ENCODE measurements at places on chromosomes 5 and 9.

DNA sequence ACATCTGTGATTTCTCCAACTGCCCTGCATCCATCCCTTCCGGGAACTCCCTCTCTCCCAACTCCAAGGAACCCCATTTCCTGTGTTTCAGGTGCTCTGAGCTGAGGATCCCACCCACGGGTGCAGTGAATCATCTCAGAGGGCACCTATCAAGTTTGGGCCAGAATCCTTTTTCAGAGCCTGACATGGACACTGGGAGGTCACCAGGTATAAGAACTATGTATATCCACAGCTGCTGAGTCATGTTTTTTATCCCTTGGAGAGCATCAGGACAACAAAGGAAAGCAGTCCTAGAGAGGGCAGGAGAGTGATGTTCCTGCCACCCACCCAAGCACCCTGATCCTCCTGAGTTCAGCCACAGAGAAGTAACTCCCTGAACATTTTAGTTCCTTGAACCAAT, 3.8 kb downstream of the MED27 start:
- no peak for DNase-seq

- DNase-seq, result no peak
Measured at GRCh38 chr9:137956688-137957385, 79.3 kb downstream of the CACNA1B start.

DNA sequence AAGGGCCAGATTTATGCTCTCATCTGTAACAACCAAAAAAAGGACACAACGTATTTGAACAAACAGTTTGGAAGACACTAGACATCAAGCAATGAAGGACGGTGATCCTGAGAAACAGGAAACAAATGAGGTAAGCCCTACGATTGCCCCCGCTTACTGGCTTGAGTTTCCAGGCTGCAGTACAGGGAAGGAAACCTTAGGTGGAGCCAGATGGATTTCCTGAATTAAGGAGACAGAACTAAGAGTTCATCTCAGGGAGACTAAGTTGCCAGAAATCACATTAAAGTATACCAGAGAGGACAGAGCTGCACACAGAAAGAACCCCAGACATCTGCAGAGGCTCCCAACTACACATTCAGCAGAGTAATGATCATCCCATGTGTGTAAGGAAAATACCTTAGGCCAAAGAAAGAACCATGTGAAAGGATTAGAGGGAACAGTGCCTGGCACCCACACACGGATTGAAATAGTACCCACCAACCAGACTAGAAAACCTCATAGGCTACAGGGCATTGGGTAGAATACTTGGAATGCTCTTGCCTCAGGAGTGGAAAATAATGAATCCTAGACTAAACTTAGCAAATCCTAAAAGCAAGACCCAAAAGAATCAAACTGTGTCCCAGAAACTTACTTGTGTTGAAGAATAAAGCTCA, 99.3 kb upstream of the NIPBL start:
- no peak for DNase-seq

GRCh38 chr9:101498323-101498722, 35.3 kb upstream of the RNF20 start:
- no peak for DNase-seq

DNA sequence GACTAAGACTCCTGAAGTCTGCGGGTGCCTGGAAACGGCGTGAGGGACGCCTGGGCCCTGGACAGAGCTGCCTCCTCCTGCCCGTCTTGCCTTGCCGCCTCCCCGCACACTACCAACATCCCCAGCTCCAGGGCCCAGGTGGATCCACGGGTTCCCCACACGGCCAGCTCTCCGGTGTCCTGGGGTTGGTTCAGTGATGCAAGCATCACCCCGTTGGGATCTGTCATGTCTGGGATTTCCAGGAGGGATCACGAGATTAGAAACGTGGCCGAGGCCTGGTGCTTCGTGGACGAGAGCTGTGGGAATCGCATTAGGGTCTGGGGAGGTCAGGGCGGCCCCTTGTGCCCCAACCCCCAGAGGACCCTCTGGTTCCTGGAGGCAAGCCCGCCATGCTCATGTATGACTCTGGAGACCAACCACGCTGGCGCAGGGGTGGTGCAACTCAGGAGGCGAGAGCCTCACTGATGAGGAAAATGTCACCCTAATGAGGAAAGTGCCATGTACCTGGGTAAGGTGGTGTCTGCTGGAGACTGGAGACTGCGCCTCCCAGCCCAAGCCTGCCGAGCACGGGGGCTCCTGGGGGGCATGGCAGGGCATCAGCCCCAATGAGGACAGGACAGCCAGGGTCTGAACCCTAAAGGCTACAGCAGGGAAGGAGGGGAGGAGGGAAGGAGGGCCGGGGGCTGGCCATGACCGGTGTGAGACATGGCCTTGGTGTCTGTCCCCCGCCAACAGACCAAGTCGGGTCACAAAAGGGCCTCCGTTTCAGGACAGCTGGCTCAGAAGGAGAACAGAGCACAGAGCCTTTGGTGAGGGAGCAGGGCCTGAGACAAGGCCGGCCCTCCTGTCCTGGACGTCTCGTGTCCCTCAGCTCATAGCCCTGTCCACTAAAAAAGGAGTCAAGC, 31.9 kb upstream of the SLC6A19 start:
- no peak for DNase-seq

- DNase-seq, result no peak
Measured at GRCh38 chr5:145902421-145902820, 29.6 kb upstream of the GRXCR2 start.

GRCh38 chr9:112508377-112508776, 21.8 kb downstream of the KIAA1958 start:
- no peak for DNase-seq

DNA sequence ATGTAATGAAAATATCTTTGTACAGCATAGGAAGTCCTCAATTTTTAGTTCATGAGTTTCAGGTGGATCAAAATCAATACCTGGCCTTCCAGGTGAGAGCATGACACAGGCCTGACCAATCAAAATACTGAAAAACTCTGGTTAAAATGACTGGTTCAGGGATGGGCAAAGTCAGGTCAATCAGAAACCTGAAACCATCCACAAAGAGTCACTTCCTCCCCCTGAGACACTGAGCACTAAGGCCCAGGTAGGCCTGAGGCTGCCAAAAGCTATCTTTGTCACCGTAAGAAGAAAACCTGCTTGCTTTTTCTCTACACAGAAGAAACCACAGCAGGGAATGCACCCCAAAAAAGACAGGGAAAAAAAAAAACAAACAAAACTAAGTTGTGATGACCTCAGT, 444.8 kb downstream of the TLR4 start:
- no peak for DNase-seq

GRCh38 chr9:121284733-121285451, 16.9 kb downstream of the GSN start:
- no peak for DNase-seq

DNA sequence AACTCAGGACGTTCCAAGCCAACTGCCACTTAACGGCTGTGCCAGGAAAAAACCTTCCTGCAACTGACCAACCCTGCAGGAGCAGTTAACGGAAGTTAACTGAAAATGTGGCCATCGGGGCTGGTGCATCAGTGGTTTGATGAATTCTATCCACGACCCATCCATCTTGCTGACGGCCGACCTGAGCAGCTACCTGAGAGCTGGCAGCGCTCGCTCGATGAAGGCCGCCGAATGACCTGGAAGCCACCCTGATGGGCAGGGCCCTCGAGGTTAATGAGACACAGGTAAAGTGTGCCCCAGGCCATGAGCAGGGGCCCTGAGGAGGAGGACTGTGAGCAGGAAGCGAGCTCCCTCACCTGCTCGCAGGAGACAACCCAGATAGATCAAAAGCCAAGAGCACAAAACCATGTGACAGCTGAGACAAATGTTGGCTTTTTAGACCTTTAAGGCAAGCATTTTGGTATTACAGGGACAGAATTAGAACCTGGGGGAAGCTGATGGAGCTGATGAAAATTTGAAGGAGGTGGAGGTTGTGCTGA, 35.3 kb upstream of the FLT4 start:
- DNase-seq, result no peak

- no peak for DNase-seq
Measured at GRCh38 chr9:100690438-100690837, 112.6 kb downstream of the CAVIN4 start.

DNA sequence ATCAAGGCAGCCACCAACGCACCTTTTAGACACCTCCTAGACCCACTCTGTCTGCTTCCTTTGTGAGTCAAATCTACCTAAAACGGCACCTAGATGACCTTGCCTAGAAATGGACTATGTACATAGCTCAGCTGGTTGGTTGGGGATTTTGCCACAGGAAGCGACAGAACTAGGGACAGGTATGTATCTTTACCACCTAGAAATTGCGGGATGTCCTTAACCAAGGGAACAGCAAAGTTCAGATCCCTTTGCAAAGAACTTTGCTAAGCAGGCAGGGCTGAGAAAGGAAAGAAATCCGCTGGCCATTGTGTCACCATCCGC, 2.0 kb upstream of the ENC1 start:
- no peak for DNase-seq

DNA sequence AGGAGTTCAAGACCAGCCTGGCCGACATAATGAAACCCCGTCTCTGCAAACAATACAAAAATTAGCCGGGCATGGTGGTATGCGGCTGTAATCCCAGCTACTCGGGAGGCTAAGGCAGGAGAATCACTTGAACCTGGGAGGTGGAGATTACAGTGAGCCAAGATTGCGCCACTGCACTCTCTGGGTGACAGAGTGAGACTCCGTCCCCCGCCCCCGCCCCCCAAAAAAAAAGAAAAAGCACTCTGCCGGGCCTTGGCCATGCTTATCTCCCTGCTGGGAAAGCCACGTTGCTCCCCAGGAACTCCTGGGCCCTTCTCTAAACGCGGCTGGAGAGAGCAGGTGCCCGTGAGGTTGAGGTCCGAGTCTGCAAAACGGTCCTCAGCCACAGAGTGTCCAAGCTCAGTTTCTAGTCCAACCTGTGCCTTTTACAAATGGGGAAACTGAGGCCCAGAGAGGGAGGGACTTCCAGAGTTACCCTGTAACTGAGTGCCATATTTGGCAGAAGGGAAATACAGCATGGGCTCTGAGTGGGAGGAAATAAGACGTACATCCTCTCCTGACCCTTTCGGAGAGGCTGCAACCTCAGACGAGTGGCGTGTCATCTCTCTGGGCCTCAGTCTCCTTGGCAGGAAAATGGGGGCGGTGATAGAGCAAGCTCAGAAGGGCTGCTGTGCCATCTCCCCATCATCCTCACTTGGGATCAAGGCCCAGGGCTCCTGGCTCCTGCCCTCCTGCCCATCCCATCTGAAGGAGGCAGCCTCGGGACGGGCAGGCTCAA, 6.6 kb upstream of the PHYHD1 start:
- DNase-seq, result no peak

GRCh38 chr9:98944057-98944733, 488 bp downstream of the COL15A1 start:
- no peak for DNase-seq

DNA sequence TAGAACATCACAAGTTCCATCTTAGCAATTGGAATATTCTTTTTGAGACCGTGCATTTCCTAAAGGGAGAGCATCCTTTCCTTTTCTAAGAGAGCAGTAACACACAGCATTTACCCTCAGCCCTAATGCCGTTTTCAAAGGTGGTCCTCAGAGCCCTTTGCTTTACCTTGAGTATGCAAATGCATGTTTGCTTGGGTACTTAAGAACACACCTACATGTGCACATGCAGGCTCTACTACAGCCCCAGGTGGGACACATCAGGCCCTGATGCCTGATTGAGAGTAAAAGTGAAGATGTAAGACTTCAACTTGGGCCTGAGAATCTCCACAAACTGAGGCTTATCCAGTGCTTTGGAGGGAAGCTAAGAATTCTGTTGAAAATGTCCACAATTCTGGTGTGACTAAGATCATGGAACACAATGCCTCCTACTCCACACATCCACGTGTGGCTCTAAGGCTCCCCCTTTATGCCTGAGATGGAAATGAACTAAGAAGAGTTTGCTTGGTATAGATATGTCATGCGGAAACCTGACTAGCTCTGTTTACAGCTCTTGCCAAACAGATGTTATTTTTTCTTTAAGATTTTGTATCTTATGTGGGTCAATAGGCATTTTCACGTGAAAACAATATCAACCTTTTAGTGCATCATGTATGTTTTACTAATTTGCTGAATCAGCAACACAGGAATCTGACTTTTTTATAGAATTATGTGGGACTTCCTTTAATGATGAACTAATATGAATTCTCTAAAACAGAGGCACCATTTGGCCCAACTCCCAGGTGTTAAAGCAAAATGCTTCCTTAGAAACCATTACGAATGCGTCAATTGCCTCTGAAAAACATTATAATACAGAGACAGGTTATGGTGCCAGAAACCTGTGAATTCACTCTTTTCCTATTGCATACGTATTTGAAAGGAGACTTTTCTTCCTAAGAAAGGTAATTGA, 48.9 kb upstream of the SLC2A8 start:
- no peak for DNase-seq

GRCh38 chr5:28574606-28575005, 1536.2 kb upstream of the CDH9 start:
- no peak for DNase-seq

GRCh38 chr9:20509466-20509865, 112.8 kb downstream of the MLLT3 start:
- DNase-seq, result no peak

DNA sequence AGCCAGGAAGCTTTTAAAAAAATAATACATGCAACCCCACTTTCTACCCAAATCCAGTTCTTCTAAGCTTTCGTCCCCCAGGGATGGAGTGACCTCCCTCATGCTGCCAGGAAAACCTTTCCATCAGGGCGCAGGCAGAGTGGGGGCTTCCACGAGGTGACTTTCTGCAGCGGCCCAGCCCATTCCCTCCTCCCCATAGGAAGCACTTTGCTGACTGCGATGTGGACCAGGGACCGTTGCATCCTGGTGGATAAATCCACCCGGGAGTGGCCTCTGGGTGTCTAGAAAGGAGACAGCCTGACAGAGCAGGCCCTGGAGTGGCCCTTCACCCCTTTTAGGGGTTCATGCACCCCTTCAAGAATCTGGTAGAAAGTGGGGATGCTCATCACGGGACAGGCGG, 1.6 kb downstream of the QRFP start:
- no peak for DNase-seq

- DNase-seq, result no peak
Measured at GRCh38 chr5:177444106-177445051, 2.2 kb upstream of the PRR7 start.

DNA sequence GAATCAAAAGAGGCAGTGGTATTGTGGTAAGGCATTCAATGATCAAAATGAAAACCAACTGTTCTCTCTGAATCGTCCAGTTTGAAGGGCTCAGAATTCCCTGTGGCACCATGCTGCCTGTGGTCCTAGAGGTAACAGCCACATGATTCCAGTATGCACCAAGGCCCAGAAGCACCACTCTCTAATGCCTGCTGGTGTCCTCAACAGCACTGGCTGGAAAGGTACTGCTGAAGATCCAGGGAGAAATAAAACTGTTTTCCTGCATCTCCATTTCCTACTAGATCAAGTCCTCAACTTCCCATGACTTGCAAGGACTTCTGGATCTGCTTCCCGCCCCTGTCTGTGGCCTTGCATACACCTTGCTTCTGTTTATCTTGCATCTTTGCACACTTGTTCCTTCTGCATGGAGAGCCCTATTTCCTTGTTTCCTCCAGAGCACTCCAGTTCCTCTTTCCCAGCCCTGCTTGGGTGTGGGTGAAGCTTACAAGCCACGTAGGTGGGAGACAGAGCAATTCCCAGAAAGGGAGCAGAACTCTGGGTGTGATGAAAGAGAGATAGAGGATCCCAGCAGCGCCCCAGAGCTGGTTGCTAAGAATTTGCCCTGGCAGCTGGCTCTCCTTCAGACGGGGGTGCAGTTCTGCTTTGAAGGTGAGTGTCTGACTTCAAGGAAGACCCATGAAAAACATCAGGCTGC, 41.0 kb upstream of the EQTN start:
- DNase-seq, result no peak

GRCh38 chr5:66959653-66960052, 236.9 kb downstream of the CD180 start:
- no peak for DNase-seq

- DNase-seq, result no peak
Measured at GRCh38 chr9:116000748-116001329, 152.8 kb upstream of the PAPPA start.

Measured in activated CD4-positive, alpha-beta T cell treated with anti-CD3 and anti-CD28 coated beads, Interleukin-2, amount 50 U/mL, for 4 hours (primary cell).